Activated CD8-positive, alpha-beta T cell treated with anti-CD3 and anti-CD28 coated beads for 36 hours (primary cell): ENCODE measurements at places on chromosomes 6 and 20. TPM values are rescaled to one million over a fixed set of nuclear protein-coding genes. Genes with fewer than 3 reads are reported as not detected.

The C20orf141 gene
- not detected for total RNA-seq

- no peak for DNase-seq
These were observed 259.4 kb upstream of the MAN1A1 start for GRCh38 chr6:119608994-119609393.

DNA sequence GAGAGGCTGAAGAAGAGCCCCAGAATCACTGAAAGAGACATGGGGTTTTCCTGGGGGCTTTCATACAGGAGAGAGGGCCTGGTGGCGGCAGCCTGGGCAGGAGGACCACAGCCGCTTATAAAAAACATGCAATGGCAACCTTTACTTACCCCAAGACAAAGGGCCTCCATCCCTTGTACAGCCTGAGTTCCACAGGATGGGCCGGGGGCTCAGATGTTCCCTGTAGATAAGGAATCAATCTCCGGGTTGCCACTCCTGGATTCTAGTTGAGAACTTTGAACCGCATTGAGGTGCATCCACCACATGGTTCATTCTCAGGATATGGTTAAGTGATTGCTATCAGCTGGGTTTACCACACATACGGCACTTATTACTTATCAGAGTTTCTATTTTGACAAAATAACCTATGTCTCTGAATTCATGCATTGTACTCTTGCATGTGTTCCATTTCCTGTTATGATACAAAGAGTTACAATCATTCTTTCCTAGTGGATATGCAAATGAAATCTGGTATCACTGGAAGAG, 677.6 kb downstream of the KIF16B start:
- peak; percentile 9 for DNase-seq

- no peak for DNase-seq
These were observed 6.3 kb upstream of the SIRPA start for GRCh38 chr20:1888796-1889463.

The KCNK16 gene
- not detected for total RNA-seq

DNA sequence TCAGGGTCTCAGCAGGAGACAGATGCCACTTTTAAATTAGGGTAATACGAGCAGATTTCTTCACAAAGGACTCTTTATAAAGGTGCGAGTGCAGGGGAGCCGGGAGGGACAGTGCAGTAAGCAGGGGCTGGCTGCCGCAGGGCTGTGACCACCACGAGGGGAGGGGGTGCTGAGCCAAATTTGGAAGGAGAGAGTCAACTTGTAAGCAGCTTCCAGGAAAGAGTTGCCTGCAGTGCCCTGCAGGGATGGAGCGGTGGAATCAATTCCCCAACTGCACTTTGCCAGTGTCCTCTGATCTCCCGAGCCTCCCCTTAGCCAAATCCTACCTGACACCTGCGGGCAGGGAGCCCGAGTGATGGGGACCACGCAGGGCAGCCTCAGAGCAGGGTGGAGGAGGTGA, 13.9 kb upstream of the CCDC167 start:
- no peak for DNase-seq

- no peak for DNase-seq
These were observed 68.9 kb upstream of the AFDN start for GRCh38 chr6:167757821-167758220.

DNA sequence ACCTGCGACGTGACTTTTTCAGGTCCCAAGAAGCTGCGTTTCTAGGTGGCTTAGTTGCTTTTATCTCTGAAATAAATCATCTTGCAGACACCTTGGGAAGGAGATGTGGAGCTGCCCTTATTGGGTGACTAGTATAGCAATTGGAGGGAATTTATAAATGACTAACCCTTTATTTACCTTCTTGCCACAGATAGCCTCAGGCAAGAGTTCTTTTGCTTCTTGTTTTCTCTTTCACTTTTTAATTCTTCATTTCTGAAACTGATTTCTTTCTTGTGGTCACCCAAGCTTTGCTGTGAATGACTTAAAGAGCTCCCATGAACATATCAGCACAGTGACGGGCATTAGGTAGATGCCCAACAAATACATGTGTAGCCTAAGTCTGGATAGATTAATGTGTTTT, 3.0 kb downstream of the ADGRF4 start:
- no peak for DNase-seq

DNA sequence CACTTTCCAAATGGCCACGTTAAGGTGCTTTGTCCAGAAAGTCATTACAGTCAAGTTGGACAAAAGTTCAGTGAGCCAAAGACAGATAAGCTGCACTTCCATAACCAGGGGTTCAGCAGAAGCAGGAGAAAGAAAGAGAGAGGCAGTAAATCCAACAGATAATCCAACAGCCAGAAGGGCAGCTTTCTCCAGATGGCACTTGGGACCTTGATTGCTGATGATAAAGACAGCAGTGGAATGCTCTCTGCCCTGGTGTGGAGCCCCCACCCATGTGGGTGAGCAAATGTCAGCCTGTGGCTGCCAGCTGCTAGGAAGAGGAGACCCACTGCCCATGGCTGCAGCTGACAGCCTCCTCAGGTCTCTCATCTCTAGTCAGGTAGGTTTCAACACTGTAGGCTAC, 18.7 kb upstream of the NRSN1 start:
- DNase-seq: no peak

The SMPDL3A gene
- total RNA-seq: not detected

DNA sequence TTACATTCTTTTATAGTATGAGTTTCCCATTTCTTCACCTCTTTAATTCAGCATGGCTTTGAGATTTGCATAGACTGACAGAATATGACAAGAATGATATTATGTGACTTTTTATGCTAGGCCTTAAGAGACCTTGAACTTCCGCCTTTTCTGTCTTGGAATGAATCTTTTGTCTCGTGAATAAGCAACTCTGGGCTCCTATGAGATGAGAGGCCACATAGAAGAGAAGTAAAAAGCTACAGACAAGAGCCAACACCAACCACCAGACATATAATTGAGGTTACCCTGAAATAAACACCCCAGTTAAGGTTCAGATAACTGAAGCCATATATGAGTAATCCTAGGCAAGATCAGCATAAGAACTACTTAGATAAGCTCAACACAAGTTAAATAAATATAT, 600.8 kb downstream of the MEI4 start:
- DNase-seq: no peak

The MMP24 gene
- not detected for total RNA-seq

DNA sequence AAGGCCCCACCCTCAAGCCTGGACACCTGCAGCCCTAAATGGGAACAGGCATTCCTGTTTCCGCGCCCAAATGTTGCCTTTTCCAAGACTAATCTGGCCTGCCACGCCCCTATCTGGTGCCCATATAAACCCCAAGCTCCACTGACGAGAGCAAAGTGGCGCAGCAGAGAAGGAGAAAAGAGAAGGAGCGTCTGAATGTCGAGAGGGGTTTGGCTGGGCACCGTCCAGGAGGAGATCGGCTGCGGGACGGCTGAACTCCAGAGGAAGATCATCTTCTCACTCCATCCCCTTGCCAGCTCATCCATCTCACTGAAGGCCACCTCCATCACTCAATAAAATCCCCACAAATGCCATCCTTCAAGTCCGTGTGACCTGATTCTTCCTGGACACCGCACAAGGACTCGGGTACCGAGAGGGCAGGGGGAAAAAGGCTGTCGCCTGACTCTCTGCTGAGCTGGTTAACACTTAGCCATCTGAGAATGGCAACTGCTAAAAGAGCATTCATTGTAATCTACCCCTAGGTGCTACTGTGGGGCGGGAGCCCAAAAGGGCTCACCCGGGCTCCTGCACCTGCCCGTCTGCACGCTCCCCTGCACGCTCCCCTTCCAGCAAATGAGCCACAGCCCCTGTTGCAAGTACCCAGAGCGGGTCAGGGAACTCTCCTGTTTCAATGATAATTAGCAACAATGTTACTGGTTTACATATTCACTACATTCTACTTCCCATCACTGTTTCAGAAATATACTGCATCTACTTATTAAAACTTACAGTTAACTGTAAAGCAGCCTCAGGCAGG, 23.5 kb downstream of the TAF4 start:
- DNase-seq: no peak

The RAD21L1 gene
- 0.18 TPM for total RNA-seq

The TSBP1 gene
- total RNA-seq: not detected

The HLA-DRB5 gene
- total RNA-seq: 4.9 TPM

DNA sequence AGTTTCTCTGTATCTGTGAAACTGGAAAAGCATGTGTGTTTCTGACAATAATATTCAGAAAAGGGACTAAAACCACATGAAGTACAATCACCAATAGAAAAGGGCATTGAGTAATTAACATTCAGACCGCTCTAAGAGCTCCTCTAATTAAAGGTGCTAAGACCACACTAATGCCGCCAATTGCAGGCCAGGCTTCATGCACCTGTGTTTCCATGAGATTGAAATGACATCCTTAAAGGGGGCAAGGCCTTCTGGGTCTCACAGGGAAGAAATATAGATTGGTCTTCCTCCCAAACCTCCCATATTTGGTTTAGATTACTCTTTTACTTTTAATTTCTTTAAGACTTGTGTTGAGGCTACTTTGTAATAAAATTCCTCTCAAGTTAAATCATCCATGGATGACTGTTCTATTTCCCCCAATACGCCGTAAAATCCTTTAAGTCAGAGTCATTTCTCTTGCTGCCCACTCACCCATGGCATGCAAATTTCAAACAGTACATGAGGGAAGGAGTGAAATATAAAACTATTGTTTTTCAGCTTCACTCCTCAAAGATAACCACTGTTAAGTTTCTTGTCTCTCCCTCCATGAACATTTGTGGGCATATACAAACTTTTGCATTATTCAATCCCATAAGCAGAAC, 110.6 kb downstream of the UBE3D start:
- DNase-seq: no peak

DNA sequence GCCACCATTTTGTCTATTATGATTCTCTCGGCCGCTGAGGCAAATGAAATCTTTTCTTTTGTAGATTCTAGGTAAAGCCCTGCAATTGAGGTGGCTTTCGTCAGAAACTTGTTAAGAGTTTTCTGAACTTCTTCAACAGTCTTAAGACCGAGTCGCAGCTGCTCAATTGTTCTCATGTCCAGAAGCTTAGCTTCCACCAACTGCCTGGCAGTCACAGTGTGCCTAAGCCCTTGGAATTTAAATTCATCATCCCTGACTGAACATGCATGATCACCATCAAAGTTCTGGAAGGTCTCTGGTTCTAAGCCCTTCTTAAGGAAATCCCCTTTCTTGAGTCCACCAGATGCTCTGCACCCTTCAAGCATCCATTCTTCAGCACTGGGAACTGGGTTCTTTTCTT, 25.7 kb downstream of the DST start:
- no peak for DNase-seq

DNA sequence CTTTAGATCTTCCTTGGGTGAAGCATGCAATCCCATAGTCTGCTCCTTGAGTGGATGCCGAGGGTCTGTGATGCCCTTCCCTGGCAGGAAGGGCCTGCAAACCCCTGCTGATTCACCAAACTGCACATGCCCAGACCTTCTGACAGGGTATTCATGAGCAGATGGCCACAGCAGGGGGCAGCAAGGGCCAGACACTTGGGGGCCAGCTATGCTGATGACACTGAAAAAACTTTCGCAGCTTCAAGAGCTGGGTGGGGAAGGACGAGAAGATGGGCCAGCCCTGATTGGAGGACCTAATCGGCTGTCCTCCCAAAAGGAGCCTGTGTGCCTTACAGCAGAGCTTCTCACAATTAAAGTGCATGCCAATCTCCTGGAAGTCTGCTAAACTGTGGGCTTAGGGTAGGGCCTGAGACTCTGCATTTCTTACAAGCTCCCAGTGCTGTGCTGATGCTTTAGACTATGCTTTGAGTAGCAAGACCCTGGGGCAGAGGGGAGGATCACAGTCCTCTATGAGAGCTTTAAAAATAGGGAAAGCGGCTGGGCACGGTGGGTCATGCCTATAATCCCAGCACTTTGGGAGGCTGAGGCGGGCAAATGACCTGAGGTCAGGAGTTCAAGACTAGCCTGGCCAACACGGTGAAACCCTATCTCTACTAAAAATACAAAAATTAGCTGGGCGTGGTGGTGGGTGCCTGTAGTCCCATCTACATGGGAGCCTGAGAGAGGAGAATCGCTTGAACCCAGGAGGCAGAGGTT, 15.2 kb upstream of the GDAP1L1 start:
- no peak for DNase-seq

The TGM2 gene
- total RNA-seq: not detected

The MAS1 gene
- not detected for total RNA-seq

DNA sequence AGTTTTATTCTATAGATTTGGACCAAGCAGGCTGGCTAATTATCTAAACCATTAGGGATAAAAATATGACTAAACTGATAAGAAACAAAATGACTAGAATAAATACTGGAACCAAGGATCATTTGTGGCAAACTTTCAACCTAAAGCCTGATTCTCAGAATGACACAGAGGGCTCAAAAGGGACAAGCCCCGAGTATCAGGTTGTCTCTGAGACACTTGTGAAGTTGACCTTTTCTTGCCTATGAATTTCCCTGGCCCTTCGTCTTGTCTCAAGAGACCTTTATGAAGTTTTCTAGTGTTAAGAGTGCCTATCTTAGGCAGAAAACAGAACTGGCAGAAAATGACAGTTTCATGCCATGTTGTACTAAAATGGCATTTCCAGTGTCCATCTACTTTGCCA, 68.3 kb downstream of the IMPG1 start:
- DNase-seq: no peak

DNA sequence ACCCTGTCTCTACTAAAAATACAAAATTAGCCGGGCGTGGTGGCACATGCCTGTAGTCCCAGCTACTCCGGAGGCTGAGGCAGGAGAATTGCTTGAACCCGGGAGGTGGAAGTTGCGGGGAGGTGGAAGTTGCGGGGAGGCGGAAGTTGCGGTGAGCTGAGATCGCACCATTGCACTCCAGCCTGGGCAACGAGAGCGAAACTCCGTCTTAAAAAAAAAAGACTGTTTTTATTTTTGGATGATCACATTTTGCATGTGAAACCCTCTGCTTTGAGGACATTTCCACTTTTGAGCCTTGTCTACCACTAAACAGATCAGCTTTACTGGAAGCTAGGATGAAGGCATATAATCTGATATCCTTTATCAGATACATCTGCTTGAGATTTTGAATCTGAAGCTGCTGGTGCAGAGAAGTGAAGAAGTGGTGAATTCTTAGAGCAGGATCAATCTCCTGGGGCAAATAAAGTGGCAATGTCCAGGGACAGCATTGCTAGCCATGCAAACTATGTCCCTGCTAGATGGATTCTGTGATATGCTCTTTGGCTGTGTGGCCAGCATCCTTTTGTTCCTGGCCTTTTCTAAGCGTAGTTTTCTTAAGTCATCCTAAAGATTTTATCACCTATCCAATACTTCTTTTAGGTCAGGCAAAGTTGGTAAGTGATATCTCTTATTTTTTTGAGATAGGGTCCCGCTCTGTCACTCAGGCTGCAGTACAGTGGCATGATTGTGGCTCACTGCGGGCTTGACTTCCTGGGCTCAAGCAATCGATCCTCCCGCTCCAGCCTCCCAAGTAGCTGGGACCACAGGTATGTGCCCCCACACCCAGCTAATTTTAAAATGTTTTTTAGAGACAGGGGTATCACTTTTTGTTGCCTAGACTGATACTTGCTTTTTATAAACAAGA, 23.3 kb downstream of the RBL1 start:
- no peak for DNase-seq

The RAB44 gene
- 0.07 TPM for total RNA-seq

The DEFB123 gene
- total RNA-seq: not detected

The BACH2 gene
- 66.9 TPM for total RNA-seq

GRCh38 chr6:37897321-37897720, 77.8 kb downstream of the ZFAND3 start:
- no peak for DNase-seq

GRCh38 chr6:34806738-34807453, 15.0 kb downstream of the BLTP3A start:
- no peak for DNase-seq

The GNAS-AS1 gene
- total RNA-seq: 2.0 TPM
